ENCODE measurements at places on chromosomes 4 and X.

GRCh38 chr4:115660465-115660864, 547.0 kb upstream of the NDST4 start:
- no peak for DNase-seq

GRCh38 chr4:54937501-54937900, 187.9 kb downstream of the KDR start:
- DNase-seq, result no peak

DNA sequence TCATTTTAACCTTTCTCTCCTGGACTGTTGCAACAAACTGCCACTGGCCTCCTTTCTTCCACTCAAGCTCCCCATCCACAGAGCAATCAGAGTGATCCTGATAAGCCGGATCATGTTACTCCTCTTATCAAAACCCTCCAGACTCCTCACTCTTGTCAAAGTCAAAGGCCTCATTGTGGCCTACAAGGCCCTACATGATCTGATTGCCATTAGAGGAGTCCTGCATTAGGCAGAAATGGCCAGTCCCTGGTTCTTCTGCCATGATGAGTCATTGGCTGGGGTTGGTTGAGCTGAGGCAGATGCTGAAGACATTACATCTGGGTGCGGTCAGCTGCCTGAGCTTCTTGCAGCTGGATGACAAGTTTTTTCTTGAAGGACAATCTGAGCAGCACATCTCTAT, 32.7 kb upstream of the CASK start:
- DNase-seq, result no peak

GRCh38 chrX:101062176-101062575, 10.3 kb upstream of the TRMT2B start:
- DNase-seq, result no peak

DNA sequence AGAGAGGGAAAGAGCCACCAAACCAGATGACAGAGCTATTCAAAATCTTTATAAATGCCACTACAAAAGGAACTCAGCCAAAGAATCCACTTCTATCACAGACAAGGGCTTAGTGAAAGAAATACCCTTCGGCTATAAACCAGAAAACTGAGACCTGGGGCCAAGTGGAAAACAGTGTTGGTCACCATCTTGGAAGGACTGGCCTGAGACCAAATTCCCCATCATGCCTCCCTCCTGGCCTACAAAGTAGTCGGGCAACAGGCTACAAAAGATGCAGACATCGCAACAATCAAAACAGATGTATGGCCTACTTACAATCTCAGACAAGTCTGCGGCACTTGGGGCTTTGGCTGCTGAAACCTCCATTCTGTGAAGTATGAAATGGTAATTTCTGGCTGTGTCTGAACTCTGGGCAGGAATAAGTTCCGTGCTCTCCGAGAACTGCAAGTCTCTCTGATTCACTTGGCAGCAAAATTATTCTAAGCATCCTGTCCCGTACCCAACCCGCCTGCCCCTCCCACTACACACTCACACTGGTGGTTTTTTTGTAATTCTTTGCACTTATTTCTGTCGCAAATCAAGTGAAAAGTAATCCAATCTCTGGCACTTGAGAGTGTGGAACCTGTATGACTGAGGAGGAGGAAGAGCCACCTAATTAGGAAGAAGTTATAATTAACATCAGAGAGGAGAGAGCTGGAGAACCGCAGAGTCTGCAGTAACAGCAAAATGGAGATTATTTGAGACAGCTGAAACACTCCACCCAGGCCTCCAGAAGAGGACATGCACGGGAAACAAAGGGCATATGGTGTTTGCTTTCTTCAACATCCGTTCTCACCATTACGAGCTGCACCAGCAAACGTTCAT, 87.8 kb downstream of the SH3KBP1 start:
- DNase-seq, result peak; percentile 8

GRCh38 chr4:116539744-116540143, 545.6 kb downstream of the TRAM1L1 start:
- no peak for DNase-seq

DNA sequence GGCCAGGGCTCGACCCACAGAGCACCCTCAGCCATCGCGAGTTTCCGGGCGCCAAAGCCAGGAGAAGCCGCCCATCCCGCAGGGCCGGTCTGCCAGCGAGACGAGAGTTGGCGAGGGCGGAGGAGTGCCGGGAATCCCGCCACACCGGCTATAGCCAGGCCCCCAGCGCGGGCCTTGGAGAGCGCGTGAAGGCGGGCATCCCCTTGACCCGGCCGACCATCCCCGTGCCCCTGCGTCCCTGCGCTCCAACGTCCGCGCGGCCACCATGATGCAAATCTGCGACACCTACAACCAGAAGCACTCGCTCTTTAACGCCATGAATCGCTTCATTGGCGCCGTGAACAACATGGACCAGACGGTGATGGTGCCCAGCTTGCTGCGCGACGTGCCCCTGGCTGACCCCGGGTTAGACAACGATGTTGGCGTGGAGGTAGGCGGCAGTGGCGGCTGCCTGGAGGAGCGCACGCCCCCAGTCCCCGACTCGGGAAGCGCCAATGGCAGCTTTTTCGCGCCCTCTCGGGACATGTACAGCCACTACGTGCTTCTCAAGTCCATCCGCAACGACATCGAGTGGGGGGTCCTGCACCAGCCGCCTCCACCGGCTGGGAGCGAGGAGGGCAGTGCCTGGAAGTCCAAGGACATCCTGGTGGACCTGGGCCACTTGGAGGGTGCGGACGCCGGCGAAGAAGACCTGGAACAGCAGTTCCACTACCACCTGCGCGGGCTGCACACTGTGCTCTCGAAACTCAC, 3.6 kb downstream of the MID1IP1 start:
- DNase-seq, result no peak

DNA sequence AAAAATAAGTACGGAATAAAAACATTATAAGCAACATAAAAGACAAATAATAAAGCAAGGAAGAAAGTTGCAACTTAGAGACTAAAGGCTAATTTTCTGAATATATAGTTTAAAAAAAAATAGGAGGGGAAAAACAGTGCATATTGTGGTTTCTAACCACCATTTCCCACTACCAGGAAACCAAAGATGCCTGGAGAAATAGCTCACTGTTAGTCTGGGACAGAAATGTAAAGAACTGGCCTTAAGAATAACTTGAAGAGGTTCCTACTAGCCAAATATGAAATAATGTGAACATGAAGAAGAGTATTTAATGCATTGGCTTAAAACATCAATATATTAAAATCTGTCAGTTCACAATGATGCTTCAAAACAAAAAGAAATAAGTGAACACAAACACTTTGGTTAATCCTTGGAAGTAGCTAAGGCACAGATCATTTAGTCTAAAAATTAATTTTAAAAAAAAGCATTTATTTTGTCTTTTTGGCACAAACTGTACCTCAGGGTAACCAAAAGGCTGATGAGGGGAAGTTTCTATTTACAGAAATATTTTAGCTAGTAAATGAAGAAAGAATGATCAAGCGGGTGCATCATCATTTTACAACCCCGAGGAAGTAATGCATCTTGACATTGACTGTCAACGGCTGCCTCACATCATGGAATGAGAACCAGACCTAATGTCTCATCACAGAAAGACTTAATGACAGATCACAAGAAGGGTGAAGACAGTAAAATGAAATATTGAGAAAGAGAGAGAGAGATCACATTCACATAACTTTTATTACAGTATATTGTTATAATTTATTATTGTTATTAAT, 297.2 kb upstream of the LDB2 start:
- no peak for DNase-seq

DNA sequence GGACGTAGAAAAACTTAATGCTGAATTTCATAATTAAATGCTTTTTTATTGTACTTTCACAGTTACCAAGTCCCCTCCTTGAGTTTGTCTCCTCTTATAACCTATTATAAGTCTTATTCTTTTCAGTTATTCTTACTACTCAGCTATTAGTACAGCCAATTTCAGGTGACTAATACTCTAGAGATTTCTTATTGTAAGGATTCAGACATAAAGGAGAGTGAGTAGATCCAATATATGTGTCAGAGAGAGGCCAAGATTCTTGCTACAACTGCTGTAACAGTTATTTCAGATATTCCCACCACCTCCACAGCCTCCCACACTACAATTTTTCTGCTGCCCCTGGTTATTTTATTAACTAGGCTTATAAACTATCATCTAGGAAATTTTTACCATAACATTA, 274.5 kb downstream of the GPAT3 start:
- no peak for DNase-seq

GRCh38 chr4:40719008-40719623, 30.6 kb upstream of the NSUN7 start:
- peak; percentile 57 for DNase-seq

- no peak for DNase-seq
Observed at GRCh38 chr4:173264245-173264644, 69.9 kb downstream of the HMGB2 start.

DNA sequence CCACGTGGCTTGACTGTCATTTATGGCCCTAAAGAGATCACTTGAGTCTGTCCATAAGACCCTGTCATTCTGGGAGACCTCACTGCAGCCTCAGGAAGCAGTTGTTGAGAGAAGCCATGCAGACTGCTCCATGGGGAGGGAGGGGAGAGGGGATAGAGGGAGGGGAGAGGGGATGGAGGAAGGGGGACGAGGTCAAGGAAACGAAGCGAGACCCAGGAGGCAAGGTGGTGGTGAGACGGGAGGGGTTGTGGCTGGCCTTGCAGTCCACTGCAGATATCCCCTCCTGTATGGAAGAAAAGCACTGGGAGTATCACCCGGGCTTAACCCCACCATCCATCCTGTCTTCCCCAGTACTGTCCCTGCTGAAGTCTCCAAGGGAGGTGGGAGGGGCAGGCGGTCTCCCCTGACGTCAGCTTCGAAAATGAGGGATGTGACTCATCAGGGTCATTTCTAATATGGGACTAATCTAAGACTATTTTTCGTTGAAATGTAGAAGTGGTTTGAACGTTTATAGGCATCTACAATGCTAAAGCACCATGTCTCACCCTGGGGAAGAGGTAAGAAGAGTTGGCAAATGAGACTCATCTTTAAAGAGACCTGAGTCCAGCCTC, 5.6 kb downstream of the TMEM255A start:
- no peak for DNase-seq

GRCh38 chr4:85478576-85478975, 3.6 kb downstream of the ARHGAP24 start:
- DNase-seq, result no peak

- DNase-seq, result no peak
Observed at GRCh38 chrX:153471663-153472280, 1.4 kb upstream of the HAUS7 start.

GRCh38 chr4:131635191-131635590, 1513.9 kb upstream of the PCDH10 start:
- DNase-seq, result no peak

DNA sequence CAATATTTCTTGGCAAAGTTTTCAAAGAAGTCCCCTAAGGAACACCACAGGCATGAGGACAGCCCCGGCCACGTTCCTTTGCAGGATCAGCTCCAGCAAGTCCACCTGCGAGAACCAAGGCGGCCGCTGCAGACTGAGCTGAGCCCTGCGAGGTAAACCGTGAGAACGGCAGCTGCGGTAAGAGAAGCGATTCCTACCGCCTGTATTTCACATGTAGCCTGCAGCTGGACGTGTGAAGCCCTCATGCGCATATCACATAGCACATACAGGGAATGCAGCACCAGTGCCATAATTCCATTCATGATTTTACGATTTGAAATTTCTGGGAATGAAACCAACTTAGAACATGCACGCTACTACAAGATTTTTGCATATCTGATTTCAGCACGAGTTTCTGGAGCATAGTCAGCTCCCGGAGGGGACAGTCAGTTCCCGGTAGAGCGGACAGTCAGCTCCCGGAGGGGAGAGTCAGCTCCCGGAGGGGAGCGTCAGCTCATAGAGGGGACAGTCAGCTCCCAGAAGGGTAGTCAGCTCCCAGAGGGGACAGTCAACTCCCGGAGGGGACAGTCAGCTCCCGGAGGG, 41.7 kb downstream of the FGFRL1 start:
- no peak for DNase-seq

DNA sequence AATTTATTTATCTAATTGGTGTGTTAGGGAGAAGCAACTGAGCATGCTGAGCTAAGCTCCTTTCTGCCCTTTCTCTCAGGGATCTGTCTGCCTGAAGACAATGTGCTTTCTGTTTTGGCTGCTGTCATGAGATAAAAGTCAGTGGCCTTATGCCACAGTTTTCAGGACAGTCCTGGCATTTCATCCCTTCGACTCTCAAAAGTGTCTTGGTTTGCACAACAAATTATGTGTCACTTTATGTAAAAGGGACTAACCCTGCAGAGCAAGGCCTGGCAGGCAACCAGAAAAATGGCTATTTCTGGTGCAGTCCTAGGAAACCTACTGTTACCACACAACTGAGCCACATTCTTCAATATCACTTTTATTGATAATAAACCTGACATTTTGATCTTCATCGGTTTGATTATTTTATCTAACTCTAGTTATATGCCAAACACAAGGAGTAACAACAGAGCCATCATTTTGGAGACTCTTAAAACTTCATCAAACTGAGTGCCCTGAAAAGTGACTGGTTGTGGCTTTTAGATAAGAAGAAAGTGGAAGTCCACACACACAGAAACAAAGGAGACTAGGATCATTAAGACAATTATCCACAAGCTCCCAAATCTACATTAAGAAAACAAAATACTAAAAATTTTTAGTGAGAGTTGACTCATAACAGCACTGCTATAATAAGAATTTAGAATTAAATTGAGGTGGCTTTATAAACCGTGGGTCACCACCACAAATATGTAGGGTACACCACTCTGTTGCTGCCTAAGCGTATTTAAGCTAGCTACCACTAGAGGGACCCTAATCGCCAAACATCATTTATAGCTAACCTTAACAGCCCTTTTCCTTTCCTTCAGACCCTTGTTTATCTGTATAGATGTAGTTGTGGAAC, 95.9 kb upstream of the PTPN13 start:
- DNase-seq, result peak; percentile 76

DNA sequence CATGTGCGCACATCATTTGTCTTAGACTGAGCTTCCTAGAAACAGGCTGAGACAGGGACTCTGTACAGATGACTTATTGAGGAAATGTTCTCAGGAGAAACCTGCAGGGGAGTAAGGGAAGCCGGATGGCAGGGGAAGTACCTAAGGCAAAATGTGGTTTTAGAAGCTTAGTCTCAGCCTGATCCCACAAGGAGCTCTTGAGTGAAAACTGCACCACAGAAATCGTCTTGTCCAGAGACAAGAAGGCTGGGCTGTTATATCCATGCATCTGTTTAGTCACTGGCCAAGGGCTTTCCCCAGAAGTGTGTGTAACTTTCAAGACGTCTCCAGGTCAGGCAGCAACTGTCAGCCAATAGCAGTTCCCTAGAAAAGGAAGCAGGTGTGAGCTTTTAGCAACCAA, 86.0 kb downstream of the FUNDC1 start:
- DNase-seq, result no peak

DNA sequence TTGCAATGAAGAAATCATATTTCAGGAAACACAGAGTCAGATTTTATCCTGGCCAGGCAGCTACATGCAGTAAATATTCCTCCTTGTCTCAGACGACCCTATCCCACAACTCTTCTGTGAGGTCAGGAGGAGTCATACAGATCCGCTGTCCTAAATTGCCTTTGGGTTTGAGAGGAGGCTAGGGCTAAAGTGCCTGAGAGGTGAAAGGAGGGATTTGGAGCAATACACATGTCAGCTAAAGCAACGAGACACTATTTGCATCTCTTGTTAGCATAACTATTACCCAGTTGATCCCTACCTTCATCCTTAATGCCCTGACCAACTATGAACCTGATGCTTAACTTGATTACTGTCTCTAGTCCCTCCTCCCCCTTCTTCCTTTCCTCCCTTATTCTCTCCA, 98.6 kb downstream of the TBC1D19 start:
- DNase-seq, result no peak

GRCh38 chrX:26032111-26032912, 105.8 kb upstream of the MAGEB18 start:
- no peak for DNase-seq
